CD4-positive, alpha-beta T cell treated with Interleukin-15 for 4 hours (primary cell): ENCODE measurements at places on chromosomes 4 and X.

DNA sequence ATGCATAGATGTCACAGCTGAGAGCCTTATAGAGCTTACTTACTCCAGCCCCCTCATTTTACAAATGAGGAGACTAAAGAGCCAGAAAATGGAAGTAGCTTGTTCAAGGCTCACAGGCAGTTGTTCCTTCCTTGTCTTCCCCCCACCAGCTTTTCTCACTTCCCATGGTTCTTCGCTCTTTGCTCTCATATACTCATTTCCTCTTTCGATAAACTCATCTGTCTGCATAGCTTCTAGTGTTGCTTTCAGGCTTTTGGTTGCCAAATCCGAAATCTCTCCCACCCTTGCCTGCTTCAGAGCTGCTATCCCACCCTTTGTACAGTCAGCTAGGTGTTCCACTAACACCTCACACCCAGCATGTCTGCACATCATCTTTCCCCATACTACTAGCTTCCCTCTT is 25.0 kb upstream of the GJB1 start:
- peak; percentile 23 for DNase-seq

DNA sequence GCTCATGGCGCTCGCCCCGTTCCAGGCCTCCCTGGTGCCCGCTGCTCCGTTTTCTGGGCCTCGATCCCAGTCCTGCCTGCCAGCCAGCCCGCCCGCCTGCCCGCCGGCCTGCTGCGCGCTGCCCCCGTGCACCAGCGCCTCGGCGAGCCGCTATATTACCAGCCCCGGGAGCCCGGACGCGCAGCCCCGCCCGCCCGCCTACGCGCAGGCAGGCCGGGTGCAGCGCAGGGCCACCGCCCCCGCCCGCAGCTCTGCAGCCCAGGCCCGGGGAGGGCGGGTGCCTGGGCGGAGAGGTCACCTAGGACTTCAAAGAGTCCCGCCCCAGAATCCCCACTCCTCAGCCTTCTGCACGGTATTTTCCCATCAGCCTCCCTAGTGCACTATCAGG is at the start of gene MAOB:
Gene MAOB (minus strand): TSS at position 157 of the 388 bp plus-strand sequence. CDS start 151 bp downstream, at position 6.
- no peak for DNase-seq

GRCh38 chrX:130631011-130631410 is 229.2 kb downstream of the RBMX2 start:
- DNase-seq = no peak

DNA sequence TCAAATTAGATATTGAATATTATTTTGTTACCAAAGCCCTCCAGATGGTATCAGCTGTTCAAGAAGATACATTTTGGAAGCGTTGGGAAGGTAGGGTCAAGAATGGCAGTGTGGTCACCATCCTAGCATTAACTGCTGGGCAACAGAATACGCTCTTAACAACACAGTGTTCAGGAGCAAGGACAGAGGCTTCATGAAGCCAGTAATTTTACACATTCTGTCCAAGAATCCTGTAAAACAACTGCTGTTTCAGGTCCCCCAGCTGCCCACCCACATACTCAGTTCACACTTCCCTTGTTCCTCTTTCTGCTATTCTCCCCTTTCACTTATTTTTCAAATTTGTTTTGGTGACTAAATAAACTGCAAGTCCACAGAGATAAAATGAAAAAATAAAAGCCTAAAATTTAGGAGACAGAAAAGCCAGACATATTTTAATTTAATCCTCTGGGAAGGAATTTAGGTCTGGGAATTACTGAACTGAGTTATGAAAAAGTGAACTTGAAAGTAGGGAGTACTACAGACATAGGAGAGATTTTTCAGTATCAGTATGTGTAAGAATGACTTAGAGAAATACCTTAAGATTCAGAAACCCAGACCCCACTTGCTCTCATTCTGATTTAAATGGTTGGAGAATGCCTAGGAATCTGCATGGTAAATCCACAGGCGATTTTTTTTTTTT is 406.7 kb downstream of the MAPK10 start:
- DNase-seq = no peak

DNA sequence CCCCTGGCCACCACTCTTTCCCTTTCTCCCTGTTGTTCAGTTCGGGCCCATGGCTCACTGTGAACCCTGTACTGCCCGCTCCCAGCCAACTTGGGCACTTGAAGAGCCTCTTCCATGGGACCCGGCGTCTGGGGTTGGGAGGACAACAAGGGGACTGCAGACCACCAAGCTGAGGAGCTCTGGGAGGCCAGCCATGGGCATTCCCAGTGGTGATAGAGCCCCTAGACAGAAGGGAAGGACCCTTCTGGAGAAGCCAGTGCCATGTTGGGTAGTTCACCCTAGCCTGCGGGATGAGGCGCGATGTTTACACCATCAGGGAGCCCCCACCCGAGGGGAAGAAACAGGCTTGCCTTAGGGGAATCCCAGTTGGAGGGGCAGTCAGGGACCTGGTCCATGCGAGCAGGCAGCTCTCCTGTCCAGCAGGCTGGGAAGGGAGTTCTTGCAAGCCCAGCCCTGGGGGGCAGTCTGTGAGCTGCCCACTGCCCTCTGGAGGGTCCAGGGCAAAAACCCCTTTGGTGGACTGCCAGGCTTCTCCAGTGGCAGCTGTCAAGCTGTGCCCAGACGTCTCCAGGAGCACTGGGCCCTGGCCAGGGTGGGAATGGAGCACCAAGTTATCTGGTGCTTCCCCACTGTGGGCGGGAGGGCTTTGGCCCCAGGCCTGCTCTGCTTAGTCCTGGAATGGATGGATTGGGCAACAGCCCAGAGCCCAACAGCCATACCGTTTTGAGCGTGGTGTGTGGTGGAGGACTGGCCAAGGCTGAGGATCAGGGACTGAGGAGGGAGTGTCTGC is 23.7 kb upstream of the UBA1 start:
- DNase-seq = no peak
